Activated T-helper 9 cell treated with anti-CD3 and anti-CD28 coated beads, Interleukin-2, amount 50 U/mL, for 16 hours (primary cell): ENCODE measurements at places on chromosomes 5 and 9.

- no peak for DNase-seq
Measured at GRCh38 chr5:111383288-111383970, 128.9 kb downstream of the STARD4 start.

DNA sequence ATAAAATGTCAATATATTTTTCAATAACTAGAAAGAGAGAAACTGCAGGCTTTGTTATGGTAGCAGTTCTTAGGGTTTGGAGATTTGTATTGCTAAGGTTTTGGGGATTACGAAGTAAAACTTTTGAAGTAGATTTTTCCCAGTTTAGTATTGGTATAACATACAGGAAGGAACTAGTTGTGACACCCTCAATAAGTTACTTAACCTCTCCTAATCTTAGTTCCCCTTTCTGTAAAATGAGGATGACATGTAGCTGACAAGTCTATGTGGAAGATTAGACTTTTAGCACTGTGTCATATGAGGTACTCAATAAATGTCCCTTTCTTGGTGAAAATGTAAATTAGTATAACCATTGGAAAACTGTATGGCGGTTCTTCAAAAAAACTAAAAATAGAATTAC lies 73.4 kb upstream of the ATG10 start:
- DNase-seq: no peak

- no peak for DNase-seq
Measured at GRCh38 chr5:115526604-115527003, 18.0 kb downstream of the FEM1C start.

DNA sequence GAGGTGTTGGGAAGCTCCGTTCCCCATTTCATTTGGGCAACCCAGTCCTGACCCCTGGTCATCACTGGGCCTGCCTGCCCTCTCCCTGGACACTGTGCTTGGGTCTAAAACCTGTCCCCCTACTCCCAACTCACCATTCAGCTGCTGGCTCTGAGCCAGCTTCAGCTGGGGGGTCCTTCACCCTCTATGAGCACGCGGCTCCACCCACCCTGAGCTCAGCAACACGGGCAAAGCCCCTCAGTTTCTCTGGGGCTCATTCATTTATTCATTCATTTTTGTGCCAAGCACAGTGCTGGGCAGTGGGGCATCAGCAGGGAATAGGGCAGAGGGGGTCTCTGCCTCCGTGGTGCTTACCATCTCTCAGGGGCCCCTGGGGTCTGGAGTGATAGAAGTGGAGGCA lies 199.8 kb upstream of the MVB12B start:
- no peak for DNase-seq

DNA sequence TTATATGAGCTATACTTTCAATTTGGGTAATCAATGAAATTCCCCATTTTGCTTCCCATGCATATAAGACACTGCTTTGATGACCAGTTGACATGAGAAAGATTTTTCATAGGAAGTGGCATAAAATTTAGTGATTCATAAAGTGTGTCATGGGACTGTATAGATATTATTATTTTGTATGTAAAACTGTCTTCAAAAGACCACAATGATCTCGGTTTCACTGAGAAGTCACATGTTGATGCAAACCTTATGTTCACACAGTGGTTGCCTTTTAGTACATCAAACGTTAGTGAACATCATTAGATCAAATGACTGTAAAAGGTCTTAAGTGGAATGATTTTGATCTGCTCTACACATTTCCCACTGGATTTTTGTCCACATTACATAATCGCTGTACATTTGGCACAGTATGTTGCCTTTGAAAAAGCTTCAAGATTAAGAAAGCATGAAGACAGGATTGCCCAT lies 349.2 kb upstream of the MEF2C start:
- DNase-seq: no peak

DNA sequence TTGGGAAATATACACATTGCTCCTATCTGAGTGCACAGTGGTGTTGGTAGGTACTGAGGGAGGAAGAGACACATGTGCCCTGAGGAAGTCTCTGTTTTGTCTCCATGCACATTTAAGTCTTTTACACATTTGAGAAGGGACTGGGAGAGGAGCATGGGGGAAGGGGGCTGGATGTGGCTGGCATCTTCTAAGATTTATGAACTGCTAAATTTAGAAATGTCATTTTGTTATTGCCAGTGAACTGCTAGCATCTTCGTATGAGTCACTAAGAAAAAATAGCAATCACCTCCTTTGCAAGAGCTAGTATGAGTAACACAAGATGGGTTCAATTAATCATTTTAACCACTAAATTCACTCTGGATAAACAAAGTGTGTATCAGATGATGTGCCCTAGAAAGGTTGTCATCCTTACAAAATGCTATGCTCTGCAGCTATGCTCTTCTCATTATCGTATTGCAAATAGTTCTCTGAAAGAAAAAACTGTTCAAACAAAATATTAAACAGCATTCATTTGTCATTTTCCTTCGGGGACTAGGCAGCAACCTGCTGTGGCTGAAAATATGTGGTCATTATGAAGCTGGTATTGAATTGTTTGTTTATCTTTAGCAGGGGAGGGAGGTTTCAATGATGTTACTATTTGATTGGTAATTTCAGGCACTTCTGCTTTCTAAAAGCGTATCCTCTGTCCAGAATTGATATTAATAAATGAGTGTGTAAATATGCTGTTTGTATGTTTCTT lies 236.5 kb downstream of the DMRTA1 start:
- DNase-seq: no peak

- no peak for DNase-seq
Measured at GRCh38 chr5:411728-412127, 31.2 kb upstream of the EXOC3 start.

GRCh38 chr5:113005454-113005853 lies 28.9 kb downstream of the DCP2 start:
- DNase-seq: no peak

DNA sequence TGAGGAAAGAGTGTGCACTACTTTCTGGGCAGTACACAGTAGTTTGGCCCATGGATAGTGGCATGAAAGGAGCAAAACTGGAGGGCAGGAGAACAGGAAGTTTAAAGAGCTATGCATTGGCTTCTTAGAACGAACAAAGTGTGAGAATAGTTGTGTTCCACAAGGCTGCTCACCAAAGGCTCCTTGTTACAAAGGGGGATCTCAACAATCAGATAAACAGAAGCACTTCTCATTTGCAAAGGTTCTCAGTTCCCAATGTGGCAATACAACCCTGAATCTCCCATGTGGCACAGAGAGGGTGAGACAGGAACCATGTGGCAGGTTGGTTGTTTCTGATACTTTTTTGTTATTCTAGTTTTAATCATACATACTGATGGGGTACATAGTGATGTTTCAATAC lies 158.4 kb downstream of the CARTPT start:
- DNase-seq: no peak
